ENCODE measurements at places on chromosomes 3 and 15. TPM values are rescaled to one million over a fixed set of nuclear protein-coding genes. Genes with fewer than 3 reads are reported as not detected.

The ZNF592 gene
- total RNA-seq, result 11.2 TPM

The TYRO3 gene
- total RNA-seq, result 10.8 TPM

The NANOGP8 gene
- total RNA-seq, result 0.64 TPM

The AMT gene
- 1.8 TPM for total RNA-seq

The PLSCR4 gene
- total RNA-seq, result 0.75 TPM

The RBMS3 gene
- total RNA-seq, result 22.9 TPM

The FSIP1 gene
- 2.6 TPM for total RNA-seq

The TMED3 gene
- total RNA-seq, result 97.5 TPM

The FBXO40 gene
- total RNA-seq, result not detected

The PARP16 gene
- 9.1 TPM for total RNA-seq

The PPARG gene
- 63.7 TPM for total RNA-seq

The REC114 gene
- not detected for total RNA-seq

The CLDN16 gene
- not detected for total RNA-seq

The RMDN3 gene
- total RNA-seq, result 23.7 TPM

The ESYT3 gene
- 0.38 TPM for total RNA-seq

The CEMIP gene
- 68.8 TPM for total RNA-seq

The SH3GL3 gene
- total RNA-seq, result 3.7 TPM

The HESX1 gene
- 0.80 TPM for total RNA-seq

The C3orf52 gene
- 5.1 TPM for total RNA-seq

The ISLR2 gene
- total RNA-seq, result not detected

The PSTPIP1 gene
- total RNA-seq, result 0.53 TPM

The ATP13A4 gene
- total RNA-seq, result not detected

The SNTN gene
- not detected for total RNA-seq

The KBTBD8 gene
- 2.1 TPM for total RNA-seq

The MLF1 gene
- 15.8 TPM for total RNA-seq

The UPK1B gene
- total RNA-seq, result not detected

The CHRM5 gene
- total RNA-seq, result not detected

The TMEM42 gene
- total RNA-seq, result 27.7 TPM

The GP9 gene
- total RNA-seq, result not detected

The CRABP1 gene
- not detected for total RNA-seq

The CCRL2 gene
- total RNA-seq, result not detected

The SPINK8 gene
- not detected for total RNA-seq

The EPHA3 gene
- 25.6 TPM for total RNA-seq

The UQCRC1 gene
- 282 TPM for total RNA-seq

The ALDH1L1 gene
- 0.11 TPM for total RNA-seq

The NR1I2 gene
- not detected for total RNA-seq

The TEX55 gene
- not detected for total RNA-seq

The CTXN2 gene
- total RNA-seq, result not detected

The GOLGA6L10 gene
- total RNA-seq, result 1.6 TPM

The CA12 gene
- total RNA-seq, result 0.57 TPM

The CDV3 gene
- 112 TPM for total RNA-seq

The GRIP2 gene
- total RNA-seq, result 3.7 TPM

The NRROS gene
- 1.4 TPM for total RNA-seq

The DUOX1 gene
- not detected for total RNA-seq

The EPHB3 gene
- 6.7 TPM for total RNA-seq

The COLQ gene
- total RNA-seq, result 2.5 TPM

The CCDC39 gene
- total RNA-seq, result not detected

The AMOTL2 gene
- total RNA-seq, result 230 TPM

The COL6A5 gene
- total RNA-seq, result not detected

The COX17 gene
- total RNA-seq, result 77.0 TPM

The SPTBN5 gene
- 2.1 TPM for total RNA-seq

The C3orf70 gene
- 1.9 TPM for total RNA-seq

The SERINC4 gene
- 0.08 TPM for total RNA-seq

The DET1 gene
- total RNA-seq, result 8.0 TPM

The HYAL1 gene
- 0.34 TPM for total RNA-seq
